ENCODE measurements at places on chromosomes 7 and 10. TPM values are rescaled to one million over a fixed set of nuclear protein-coding genes. Genes with fewer than 3 reads are reported as not detected.

LAMB1 gene
- polyA plus RNA-seq: 760 TPM

MKI67 gene
- 69.6 TPM for polyA plus RNA-seq

SLC18A2 gene
- 1.1 TPM for polyA plus RNA-seq

GRCh38 chr7:34851431-34851830, 185.9 kb downstream of the DPY19L1 start:
- no peak for DNase-seq

DNA sequence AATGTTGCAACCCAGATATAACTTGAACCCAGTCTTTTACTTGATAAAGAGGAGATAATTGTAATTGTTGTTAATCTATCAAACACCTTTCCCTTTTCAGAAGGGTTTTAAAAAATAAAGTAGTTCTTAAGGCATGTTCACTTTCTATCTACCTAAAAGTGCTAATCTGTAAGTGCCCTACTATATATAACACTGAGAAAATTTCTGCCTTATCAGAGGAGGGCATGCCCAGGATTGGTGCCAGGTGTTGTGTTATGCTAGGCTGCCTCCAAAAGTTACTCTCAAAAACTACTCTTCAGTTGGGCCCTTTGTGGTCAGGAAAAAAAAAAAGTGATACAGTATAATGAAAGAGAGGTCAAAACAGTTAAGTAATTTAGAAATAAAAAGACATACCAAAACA, 36.3 kb downstream of the SMNDC1 start:
- no peak for DNase-seq

GRCh38 chr7:641966-642365, 84.5 kb upstream of the DNAAF5 start:
- DNase-seq: no peak

DNA sequence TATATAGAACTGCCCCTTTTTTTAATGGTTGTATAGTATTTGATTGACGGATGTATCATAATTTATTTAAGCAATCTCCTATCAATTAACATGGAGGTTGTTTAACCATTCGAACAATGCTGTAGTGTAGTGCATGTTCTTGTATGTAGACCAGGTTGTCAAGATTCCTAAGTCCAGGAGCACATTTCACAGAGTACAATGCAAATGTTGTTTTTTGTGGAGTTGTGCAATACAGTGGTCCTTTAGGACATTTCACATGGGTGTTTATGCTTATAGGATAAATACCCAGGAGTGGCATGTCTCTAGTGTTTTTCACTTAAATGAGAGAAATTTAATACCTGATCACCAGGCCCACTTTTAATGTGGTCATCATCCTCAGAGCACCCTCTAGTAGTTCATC, 8.1 kb downstream of the ASB4 start:
- no peak for DNase-seq

Data from renal cortex interstitium (tissue), 15 donors.